ENCODE measurements at places on chromosomes 6 and 20.

DNA sequence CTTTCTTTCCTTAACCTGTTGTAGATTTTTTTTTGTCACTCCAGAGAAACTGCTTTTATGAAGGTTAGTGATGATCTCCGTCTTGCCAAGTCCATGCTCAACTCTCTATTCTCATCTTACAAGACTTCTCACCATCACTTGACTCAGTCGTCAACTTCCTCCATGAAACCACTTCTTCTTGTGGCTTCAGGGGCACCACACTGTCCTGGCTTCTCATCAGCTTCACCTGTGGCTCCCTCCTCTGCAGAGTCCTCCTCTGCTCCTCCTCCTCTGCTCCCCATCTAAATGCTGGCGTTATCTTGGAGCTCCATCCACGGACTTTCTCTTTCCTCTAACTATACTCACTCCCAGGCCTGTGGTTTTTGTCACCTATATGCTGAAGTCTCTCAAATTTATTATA is 187.5 kb downstream of the BACH2 start:
- DNase-seq = no peak

GRCh38 chr20:32446301-32447100 is 88.4 kb downstream of the ASXL1 start:
- no peak for DNase-seq

DNA sequence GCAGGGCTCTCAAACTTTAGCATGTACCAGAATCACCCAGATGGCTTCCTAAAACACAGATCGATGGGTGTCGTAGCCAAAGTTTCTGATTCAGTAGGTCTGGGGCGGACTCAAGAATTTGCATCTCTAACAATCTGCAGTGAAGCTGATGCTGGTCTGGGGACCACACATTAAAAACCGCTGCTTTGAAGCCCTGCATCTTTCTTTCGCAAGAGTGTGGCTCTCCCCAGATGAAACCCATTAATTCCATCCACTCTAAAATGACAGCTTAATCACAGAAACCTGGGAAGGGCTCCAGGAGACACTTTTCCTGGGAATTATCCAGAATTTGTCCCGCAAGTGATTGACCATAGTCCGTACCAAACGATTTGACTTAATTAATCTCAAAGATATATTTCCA is 319.8 kb upstream of the PLCB4 start:
- DNase-seq = no peak

GRCh38 chr20:51592564-51592963 is 50.0 kb upstream of the NFATC2 start:
- DNase-seq = no peak

GRCh38 chr20:58994390-58995159 is 12.5 kb downstream of the CTSZ start:
- DNase-seq = no peak

DNA sequence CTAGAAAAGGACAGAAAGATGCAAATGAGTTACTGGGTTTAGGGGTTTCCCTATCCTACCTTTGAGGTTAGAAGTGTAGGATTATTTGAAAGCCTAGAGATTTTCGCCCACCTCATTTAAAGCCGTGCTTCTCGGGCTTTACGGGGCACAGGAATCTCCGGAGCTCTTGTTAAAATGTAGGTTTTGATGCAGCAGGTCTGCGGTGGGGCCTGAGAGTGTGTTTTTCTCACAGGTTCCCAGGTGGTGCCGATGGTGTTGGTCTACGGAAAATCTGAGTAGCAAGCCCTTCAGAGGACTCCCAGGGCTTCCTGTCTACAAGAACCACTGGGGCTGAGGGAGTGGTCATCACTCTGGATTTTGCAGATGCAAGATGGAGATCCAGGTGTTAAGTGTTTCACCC is 47.5 kb downstream of the TRAM2 start:
- no peak for DNase-seq

DNA sequence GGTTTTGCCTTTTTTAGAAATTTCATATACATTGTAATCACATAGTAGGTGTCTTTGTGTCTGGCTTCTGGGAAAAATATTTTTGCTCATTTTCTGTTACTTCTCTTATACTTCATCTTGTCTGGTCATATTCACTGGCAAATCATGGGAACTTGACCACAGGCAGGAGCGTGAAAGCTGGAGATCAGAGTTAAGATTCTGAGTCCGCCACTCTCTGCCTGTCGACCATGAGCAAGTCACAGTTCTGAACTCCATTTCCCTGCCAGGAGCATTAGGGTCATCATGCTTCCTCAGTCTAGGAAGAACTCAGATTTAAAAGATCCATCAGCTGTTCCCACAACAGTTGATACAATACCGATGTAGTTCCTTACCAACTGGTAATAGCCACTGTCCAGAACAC is 12.4 kb upstream of the SCGN start:
- DNase-seq = no peak

DNA sequence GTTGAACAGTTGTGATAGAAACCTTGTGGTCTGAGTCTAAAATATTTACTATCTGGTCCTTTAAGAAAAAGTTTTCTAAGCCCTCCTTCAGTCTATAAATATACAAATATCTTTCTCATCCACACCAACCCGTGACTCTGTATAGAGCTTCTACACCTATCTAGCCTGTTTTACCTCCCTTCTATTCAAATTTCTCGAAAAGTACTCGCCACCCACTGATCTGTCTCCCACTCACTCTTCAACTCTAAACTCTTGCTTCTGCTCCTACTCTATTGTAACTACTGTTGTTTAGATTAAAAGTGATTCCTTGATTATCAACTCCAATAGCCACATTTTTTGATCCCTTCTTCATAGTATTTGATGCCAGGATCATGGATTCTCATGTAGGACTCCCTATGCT is 329.4 kb upstream of the MAN1A1 start:
- DNase-seq = no peak

- no peak for DNase-seq
Measured at GRCh38 chr6:126941751-126942150, 176.7 kb upstream of the RSPO3 start.

GRCh38 chr20:32991792-32992641 is 12.2 kb downstream of the SUN5 start:
- DNase-seq = no peak

- DNase-seq = no peak
Measured at GRCh38 chr6:127515234-127515793, 3.8 kb downstream of the MTCL3 start.

DNA sequence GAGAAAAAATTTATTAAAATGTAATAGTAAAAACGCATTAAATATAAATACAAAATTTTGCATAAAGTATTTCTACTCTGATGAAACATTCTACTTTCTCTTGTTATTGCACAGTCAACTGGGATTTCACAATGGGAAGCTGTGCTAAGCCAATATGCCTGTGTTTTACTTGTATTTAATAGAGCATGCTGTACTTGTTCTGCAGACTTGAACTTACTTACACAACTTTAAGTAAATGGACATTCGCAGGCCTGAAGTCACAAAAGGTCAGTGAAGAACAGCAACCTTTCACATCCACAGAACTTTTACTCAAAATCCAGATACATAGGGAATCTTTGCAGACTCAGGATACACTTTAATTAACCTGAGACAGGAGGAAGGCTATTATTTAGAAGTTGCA is 409.5 kb downstream of the BTBD3 start:
- DNase-seq = no peak

DNA sequence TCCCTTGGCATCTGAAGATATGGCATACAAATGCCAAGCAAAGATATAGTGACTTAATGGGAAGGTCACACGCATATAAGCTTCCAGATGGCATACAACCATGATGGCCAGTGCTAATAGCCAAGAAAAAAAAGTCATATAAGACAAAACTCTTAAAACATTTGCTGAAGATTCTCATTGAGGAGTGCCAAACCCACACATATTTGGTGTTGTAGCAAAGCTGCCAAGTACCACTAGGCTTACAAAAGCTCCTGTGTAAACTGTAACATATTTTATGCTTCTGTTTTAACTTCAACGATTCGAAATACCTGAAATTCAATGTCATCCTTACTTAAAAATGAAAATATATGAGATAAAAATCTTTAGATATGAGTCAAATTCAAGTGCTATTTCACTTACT is 123.0 kb downstream of the HMGCLL1 start:
- no peak for DNase-seq
